Activated naive CD4-positive, alpha-beta T cell treated with anti-CD3 and anti-CD28 coated beads for 36 hours (primary cell): ENCODE measurements at places on chromosomes 3 and 15. TPM values are rescaled to one million over a fixed set of nuclear protein-coding genes. Genes with fewer than 3 reads are reported as not detected.

Gene SLC22A13
- total RNA-seq = not detected

Gene CCR3
- not detected for total RNA-seq

Gene TRPM1
- not detected for total RNA-seq

Gene PATL2
- 6.1 TPM for total RNA-seq

Gene RBMS3
- 0.84 TPM for total RNA-seq

Gene C15orf62
- 0.10 TPM for total RNA-seq

Gene LARP6
- not detected for total RNA-seq

Gene EIF4A2
- total RNA-seq = 469 TPM

Gene WDR48
- total RNA-seq = 32.9 TPM
